Iris pigment epithelial cell (primary cell): ENCODE measurements at places on chromosomes 2 and 18.

DNA sequence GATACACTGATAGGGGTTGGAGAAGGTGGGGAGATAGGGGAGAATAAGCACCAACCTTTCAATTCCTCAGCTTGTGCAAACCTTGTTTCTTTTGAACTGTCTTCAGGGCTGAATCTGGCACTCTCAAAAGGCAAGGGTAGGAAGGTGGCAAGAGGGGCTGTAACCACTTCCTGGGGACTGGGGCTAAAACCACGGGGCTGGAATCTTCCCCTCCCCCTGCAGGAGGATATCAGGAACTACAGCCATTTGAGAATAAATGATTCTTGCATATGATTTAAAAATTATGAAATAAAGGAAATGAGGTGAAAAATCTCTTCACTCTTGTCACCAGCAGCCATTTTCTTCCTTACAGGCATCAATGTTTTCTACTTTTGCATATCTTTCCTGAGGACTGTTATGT lies 50.8 kb downstream of the ATOH8 start:
- no peak for DNase-seq

- no peak for DNase-seq
Observed at GRCh38 chr18:65721619-65722018, 29.2 kb upstream of the CDH7 start.

GRCh38 chr2:204436230-204436629 lies 109.0 kb upstream of the PARD3B start:
- no peak for DNase-seq

DNA sequence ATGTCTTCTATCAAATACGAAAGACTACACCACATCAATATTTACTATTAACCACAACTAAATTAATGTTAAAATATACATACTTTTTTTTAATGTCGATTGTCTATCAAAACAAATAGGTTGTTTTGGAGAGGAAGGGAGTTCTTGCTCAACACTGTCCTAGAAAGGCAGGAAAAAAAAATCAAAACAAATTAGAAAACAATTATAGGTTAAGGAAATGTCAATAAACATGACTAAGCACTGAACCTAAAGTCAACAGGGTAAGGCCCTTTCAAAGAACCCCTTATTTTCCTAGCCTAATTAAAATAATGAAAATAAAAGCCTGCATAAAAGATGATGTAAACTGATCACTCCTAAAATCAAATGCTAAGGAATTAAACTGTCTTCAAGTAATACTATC lies 2.8 kb downstream of the CEP76 start:
- DNase-seq: no peak

- DNase-seq: no peak
Observed at GRCh38 chr18:73318739-73319479, 451.1 kb upstream of the NETO1 start.

- DNase-seq: peak; percentile 10
Observed at GRCh38 chr2:186717320-186718007, 23.6 kb downstream of the FAM171B start.

DNA sequence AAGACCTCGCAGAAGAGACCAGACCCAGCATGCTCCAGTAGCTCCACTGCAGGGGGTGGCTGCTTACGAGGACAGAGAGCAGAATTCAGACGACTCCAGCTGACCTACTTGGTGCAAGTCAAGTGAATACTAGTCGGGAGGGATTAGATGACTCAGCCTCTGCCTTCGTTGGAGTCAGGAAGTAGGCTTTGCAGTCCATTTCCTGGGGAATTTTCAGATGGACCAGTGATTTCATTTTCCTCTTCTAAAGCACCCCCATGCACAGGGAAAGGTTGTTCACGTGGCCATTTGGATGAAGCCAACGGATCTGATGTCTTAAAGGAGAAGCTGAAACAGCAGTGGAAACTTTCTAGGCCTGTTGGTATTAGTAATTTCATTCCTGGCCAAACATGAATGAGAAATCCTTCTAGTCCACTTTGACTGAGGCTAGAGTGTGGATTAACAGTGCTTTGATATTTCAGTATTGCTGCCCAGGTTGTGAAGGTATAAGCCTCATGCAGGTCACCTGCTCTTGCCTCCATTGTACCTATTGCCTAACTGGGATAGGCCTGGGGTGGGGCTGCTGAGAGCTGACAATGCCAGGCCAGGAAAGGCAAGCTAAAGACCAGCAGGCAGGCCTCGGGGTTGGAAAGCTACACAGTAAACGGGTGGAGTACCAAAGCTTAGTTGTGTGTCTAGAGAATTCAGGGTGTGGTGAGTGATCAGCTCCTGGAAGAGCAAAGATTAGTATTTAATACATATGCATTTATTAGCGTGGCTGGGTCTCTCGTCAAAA lies 117.6 kb upstream of the FOSL2 start:
- peak; percentile 99 for DNase-seq

DNA sequence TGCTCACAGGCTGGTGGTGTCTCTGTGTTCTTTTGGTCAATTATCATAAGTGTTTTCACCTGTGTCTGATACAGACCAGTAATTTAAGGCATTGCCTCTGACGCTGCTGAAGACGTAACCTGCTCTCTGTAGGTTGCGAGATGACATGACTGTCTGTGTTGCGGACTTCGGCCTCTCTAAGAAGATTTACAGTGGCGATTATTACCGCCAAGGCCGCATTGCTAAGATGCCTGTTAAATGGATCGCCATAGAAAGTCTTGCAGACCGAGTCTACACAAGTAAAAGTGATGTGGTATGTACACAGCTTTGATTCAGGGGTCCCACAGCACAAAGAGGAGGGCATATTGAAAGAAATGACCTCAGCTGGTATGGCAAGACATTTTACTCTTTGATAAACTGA lies 33.8 kb upstream of the TMEM87B start:
- DNase-seq: no peak

GRCh38 chr2:181471226-181471625 lies 14.0 kb downstream of the ITGA4 start:
- DNase-seq: peak; percentile 78

DNA sequence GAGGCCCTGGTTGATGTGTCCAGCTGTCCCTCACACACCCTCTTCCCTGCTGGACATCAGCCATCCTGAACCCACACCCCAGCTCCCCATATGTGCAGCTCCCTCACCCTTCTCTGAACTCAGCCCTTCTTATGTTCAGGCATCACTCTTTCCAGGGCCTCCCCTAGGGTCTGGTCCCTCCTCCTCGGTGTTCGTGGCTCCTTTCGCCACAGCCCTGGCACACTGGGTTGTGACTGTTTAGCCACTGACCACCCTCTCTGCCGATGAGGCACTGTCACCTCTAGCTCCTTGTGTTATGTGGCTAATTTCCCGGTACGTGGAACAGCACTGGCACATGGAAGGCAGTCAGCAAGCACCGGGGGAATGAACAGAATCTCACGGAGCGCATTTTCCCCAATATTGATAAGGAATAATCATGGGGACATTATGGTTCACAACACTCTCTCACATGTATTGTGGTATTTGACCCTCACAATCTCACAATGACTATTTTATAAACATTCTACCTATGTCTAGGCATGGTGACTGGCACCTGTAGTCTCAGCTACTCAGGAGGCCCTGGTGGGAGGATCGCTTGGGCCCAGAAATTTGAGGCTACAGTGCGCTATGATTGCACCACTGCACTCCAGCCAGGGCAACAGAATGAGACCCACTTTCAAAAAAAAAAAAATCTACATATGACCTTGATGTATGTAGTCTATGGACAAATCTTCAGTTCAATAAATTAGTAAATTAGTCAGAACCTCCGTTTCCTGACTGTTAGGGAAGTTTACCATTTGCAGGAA lies 292.1 kb downstream of the MYT1L start:
- no peak for DNase-seq

GRCh38 chr2:129800686-129801085 lies 178.8 kb upstream of the RAB6C start:
- no peak for DNase-seq

GRCh38 chr2:119864318-119864717 lies 104.6 kb downstream of the PTPN4 start:
- no peak for DNase-seq

- DNase-seq: no peak
Observed at GRCh38 chr2:212592695-212593094, 54.1 kb upstream of the ERBB4 start.

- no peak for DNase-seq
Observed at GRCh38 chr2:132757676-132758075, 87.7 kb upstream of the LYPD1 start.

- no peak for DNase-seq
Observed at GRCh38 chr2:159410276-159410675, 123.8 kb upstream of the WDSUB1 start.

GRCh38 chr18:47175283-47175897 lies 774 bp downstream of the IER3IP1 start:
- DNase-seq: peak; percentile 21

- DNase-seq: no peak
Observed at GRCh38 chr2:880201-880970, 70.3 kb upstream of the SNTG2 start.

DNA sequence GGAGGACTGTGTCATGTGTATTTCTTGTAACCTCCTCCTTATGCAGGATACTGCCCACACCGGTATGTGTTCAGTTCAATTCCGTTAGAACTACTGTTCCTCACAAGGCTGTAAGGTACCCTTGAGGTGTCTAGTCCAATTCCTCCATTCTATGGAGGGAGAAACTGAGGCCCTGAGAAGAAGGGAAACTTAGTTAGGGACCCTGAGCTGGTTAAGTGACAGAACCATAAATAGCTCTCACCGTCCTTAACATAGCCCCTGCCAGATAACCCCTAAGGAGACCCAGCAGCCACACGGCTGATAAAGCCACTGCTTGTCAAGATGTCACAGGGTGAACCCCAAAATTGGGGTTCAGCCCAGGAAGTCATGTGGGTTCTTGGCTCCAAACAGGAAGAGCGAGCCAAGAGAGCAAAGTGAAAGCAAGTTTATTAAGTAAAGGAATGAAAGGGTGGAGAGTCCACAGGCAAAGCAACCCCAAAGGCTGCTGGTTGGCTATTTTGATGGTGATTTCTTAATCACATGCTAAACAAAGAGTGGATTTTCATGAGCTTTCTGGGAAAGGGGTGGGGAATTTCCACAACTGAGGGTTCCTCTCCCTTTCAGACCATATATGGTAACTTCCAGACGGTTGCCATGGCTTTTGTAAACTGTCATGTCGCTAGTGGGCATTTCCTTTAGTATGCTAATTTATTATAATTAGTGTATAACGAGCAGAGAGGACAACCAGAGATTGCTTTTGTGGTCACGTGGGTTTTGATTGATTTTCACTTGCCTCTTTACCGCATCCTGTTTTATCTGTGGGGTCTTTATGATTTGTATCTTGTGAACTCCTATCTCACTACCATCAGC lies 83.4 kb upstream of the RTN4 start:
- DNase-seq: peak; percentile 96

DNA sequence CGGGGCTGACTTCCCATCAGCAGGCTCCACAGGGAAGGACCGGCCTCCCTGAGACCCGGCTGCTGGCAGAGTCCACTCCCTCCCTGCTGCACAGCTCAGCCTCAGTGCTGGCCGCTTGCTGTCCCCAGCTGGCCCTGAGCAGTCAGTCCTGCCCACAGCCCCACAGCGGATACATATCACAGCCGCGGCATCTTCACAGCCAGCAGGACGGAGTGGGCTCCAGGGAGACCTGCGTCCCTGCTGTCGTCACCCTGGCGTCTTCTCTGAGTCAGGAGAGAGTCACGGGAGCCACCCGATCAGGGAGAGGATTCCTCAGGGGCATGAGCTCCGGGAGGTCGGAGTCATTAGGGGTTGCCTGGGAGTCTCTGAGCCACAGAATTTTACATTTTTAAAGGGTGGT lies 13.1 kb upstream of the SNTG2 start:
- no peak for DNase-seq

DNA sequence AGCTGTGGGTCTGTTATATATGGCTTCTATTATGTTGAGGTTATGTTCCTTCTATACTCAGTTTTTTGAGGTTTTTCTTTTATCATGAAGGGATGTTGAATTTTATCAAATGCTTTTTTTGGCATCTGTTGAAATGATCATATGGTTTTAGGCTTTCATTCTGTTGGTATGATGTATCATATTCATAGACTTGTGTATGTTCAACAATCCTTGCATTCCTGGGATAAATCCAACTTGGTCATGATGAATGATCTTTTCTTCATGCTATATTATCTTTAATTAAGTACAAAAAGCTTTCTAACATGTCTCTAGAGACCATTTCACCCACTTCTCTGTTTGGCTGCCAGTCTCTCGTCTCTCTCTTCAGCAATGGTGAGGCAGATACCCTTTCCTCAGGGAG lies 54.2 kb downstream of the MDH1 start:
- no peak for DNase-seq

DNA sequence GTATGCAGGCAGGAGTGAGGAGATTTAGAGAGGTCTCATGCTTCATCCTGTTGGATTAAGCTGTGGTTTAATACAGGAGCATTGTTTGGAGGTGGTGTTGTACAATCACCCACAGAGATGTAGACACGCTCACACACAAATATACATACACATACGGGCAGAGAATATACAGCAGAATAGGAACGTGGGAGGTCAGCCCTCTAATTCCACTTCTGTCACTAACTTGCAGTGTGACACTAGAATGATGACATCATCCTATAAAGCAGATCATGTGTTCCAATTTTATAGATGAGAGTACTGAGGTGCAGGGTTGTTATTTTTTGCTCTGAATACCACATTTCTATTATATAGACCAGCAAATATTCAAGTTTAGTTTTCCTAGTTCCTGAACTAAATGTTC lies 54.4 kb downstream of the TRIB2 start:
- no peak for DNase-seq

- DNase-seq: peak; percentile 96
Observed at GRCh38 chr2:217934321-217935131, 68.3 kb downstream of the TNS1 start.

DNA sequence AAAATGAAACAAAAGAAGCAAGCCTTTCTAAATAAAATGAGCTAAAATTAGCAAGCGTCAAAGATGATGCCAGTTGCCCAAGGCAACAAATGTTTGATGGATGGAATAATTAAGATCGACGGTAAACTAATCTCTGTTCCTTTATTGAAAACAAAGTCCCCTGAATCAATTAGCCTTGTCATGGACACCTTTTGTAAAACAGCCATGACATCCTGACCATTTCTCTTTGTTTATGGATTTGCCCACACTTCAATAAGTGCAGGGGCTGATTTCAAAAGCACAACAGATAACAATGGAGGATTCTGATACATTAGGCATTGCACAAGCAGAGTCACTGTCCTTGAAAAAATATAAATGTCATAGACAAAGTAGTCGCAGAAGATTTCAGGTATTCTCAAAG lies 160.1 kb upstream of the HNRNPA3 start:
- DNase-seq: no peak

DNA sequence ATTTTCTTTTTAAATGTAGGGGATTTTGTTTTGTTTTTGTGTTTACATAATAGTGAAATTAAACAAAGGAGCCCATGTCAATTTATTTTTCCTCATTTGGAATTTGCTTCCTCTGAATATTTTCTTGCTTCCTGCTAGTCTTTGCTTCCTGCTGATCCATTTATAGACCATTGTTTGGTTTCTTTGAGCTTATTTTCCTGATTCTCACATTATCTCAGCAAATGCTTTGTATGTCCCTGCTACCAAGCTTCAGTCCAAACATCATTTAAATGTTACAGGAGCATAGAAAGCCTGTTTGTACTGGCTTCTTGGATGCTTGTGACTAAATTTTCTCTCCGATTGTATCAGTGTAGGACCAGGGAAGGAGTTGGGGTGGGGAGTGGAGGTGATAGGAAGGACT lies 127.3 kb upstream of the IL1R2 start:
- no peak for DNase-seq

- peak; percentile 45 for DNase-seq
Observed at GRCh38 chr2:12442476-12442847, 274.3 kb upstream of the TRIB2 start.

- no peak for DNase-seq
Observed at GRCh38 chr18:52216109-52216508, 123.9 kb upstream of the DCC start.
